ENCODE measurements at places on chromosomes 5 and 9.

GRCh38 chr5:65672796-65673195, 48.0 kb downstream of the SHLD3 start:
- DNase-seq = no peak

- DNase-seq = no peak
Measured at GRCh38 chr5:15837551-15838289, 337.7 kb downstream of the FBXL7 start.

DNA sequence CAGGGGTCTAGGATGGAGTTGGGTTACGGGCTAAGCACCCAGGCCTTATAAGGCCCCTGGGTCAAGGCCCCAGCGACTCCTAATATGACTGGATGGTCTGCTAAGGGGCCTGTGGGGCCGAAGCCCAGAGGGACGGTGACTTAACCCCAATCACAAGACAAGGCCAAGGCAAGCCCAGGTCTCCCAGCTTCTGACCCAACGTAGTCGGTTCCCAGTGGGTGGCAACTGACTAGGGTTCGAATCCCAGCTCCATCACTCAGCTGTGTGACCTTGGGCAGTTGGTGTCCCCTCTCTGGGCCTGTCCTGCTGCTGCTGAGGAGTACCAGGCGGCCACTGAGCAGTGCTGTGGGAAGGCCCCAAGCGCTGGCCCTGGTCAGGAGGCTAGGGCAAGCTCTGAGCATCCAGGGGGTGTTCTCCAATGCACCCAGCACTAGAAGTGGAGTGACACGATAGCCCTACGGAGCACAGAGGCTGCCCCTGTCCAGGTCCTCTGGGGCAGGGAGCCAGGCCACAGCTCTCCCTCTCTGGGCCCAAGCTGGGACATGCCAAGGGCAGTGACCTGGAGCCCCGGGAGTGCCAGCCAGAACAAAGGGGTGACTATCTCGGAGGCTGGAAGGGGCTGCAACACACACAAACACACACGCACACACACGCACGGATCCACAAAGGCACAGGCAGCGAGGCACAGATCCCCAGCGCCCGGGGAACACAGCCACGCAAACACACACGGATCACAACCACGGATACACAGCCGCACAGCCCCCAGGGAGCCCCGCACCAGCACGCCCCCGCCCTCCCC, 512 bp downstream of the AK1 start:
- no peak for DNase-seq

- no peak for DNase-seq
Measured at GRCh38 chr5:172994405-172994804, 10.8 kb downstream of the ATP6V0E1 start.

- DNase-seq = no peak
Measured at GRCh38 chr5:125877248-125877647, 546.0 kb upstream of the GRAMD2B start.

DNA sequence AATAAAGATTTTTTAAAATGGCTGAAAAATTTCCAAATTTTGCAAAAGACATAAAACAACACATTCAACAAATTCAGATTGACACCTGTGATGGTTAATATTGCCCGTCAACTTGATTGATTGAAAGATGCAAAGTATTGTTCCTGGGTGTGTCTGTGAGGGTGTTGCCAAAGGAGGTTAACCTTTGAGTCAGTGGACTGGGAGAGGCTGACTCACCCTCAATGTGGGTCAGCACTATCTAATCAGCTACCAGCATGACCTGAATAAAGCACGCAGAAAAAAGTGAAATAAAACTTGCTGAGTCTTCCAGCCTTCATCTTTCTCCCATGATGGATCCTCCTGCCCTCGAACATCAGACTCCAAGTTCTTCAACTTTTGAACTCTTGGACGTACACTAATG, 868.0 kb upstream of the CTNND2 start:
- DNase-seq = no peak

- no peak for DNase-seq
Measured at GRCh38 chr5:172439785-172440477, 14.4 kb downstream of the SH3PXD2B start.

DNA sequence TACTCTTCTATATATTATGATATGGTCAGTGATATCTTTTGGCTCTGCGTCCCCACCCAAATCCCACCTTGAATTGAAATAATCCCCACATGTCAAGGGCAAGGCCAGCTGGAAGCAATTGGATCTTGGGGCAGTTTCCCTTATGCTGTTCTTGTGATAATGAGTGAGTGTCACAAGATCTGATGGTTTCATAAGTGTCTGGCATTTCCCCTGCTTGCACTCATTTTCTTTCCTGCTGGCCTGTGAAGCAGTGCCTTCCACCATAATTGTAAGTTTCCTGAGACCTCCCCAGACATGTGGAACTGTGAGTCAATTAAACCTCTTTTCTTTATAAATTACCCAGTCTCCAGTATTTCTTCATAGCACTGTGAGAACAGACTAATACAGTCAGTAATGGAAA, 45.0 kb upstream of the TNC start:
- DNase-seq = no peak

DNA sequence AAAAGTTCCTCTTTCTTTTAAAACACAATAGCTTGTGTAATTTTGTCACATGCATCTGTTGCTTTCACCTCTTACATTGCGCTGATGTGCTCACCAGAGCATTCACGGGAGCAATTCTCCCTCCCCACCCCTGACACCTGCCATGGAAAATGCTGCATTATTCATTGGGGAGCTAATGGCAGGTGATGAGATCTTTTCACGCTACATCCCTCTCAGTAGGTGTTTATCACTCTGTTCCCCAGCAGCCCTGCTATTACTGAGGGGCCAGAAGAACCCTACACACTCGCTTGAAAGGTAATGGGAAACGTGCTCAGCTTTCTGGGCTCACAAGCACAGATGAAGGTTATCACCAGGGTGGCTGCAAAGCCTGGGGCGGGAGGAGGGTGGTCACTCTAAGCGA, 398.0 kb downstream of the PSAT1 start:
- DNase-seq = no peak

- DNase-seq = no peak
Measured at GRCh38 chr9:88076286-88077070, 61.8 kb downstream of the SPATA31C2 start.

DNA sequence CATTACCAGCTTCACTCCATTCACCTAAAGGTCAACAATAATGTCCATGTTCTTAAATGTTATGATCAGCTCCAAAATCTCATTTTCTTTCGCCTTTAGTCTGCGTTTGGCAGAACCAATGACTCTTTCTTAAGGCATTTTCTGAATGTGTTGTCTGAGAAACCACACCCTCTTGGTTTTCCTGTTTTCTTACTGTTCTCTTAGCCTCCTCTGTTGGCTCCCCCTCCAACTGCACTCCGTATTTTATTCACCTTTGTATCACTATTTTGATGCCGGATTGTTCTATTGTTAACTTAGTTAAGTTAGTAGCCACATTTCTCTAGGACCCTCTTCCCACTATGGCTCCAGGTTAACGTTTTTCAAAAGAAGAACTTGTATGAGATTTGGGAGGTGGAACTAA, 185.6 kb downstream of the DMAC1 start:
- DNase-seq = no peak

- peak; percentile 8 for DNase-seq
Measured at GRCh38 chr5:90264689-90265544, 144.6 kb downstream of the CETN3 start.

DNA sequence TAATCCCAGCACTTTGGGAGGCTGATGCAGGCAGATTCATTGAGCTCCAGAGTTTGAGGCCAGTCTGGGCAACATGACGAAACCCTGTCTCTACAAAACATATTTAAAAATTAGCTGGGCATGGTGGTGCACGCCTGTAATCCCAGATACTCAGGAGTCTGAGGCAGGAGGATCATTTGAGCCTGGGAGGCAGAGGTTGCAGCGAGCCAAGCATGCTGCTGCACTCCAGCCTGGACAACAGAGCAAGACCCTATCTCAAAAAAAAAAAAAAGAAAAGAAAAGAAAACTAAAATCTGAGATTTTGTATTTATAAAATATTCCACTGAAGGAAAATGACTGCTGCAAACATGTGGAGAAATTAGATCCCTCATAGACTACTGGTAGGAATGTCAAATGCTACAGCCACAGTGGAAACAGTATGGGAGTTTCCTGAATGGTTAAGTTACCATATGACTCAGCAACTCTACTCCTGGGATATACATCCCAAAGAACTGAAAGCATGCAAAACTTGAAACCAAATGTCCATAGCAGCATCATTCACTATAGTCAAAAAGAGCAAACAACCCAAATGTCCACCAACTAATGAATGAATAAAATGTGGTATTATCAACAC, 106.1 kb downstream of the UBAP2 start:
- no peak for DNase-seq

DNA sequence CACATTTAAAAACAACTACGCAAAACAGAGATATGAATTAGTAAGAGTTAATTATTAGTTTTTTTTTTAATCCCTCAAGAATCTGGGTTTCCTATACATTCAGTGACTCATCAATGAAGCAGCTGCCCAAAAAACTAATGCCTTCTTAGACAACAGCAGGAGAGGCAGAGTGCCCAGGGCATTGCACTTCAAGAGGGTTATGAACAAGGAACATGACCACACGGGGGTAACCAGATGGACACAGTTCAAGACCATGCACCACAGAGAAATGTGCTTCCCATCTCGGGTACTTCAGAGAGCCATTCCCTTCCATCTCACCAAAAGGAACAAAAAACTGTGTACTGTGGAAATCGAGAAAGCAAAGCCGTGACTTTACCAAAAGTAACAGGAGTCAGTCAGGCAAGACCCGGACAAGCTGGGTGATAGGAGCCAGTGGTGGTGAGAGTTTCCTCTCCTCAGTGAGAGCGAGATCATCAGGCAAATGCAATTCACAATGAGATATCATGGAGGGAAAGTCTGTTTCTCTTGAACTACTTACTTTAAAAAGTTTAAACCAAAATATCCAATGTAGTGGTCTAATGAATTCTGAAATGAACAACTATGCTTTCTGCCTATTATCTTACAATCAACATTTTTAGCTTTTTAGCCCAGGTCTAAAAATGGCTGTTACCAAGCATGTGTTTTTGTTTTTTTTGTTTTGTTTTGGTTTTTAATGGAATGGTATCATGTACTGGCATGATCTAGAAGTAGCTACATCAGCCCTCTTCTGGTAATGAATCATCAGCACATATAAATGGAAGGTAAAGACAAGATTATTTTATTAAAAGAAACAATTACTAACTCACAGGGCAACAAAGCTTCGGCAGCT, 192.1 kb downstream of the TSSK1B start:
- DNase-seq = no peak

DNA sequence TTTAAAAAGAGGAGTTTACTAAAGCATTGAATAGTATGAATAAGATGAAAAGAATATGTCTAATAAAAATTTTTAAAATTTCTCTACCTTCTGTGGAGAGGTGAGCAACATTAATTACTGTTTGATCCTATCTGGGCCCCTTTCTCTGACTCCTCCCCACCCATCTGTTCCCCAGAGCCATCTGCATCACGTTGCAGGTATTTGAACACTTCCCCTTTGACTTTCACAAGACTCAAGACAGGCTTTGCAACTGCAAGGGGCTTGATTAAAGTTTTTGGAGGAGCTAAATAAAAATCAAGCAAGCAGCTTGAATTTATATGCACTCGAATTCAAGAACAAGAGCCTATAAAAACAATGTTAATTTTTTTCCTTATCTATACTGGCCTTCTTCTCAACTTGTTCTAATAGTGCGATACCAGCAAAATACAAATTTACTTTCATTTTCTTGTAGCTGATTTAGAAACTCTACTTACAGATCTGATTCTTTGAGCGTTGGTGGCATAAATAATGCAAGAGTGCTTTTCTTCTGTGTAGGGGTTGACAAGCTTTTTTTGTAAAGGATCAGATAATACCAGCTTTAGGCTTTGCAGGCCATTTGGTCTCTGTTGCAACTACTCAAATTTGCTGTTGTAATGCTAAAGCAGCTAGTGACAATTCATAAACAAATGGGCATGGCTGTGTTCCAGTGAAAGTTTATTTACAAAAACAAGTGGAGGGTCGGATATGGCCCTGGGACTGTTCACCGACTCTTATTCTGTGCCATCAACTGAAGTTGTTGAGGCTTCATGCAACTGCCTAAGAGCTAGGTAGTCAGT, 21.2 kb downstream of the TXNDC8 start:
- no peak for DNase-seq
